ENCODE measurements at places on chromosomes 16 and 17.

GRCh38 chr17:18920911-18921441 is 31.0 kb upstream of the SLC5A10 start:
- no peak for DNase-seq

GRCh38 chr17:58280480-58281217 is at the start of gene MPO:
Gene MPO, minus strand, starts transcription at chr17:58280935. Its CDS starts 177 bp downstream, at chr17:58280758.
- DNase-seq = no peak

DNA sequence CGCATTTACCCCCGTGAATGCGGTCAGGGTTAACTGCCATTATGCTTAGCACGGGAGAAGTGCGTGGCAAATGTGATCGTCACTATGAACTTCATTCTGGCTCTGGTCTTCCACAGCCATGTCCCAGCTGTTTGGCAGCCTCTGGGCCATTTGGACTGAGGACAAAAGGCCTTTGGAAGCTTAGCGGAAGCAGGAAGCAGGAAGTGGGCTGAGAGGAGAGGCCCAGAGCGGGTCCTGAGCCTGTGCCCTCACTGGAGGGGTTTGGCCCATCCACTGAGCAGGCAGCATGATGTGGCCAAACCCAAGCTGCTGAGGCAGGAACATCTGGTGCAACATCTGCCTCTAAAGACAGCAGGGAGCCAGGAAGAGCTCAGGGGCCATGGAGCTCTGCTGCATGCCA is 345.9 kb downstream of the C16orf95 start:
- DNase-seq = no peak

- no peak for DNase-seq
These were observed 8.2 kb downstream of the NTHL1 start for GRCh38 chr16:2039274-2040031.

DNA sequence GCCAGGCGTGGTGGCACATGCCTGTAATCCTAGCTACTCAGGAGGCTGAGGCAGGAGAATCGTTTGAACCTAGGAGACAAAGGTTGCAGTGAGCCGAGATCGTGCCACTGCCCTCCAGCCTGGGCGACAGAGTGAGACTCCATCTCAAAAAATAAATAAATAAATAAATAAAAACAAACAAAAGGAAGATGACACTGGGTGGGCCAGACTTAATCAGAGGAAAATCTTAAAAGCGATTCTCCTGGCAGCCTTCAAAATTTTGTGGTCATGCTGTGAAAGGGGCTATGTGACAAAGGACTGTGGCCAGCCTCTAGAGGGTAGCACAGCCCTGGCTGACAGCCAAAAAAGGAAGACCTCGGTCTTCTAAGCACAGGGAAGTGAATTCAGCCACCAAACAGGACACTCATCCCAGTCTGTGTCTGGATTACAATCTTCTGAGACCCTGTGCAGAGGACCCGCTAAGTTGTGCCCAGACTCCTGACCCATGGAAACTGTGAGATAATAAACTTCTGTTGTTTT is 391.1 kb downstream of the CNTNAP4 start:
- DNase-seq = no peak

- no peak for DNase-seq
These were observed at the start of gene PMFBP1 for GRCh38 chr16:72172105-72173034. Gene PMFBP1, minus strand, starts transcription at chr16:72172155. Its CDS starts 947 bp downstream, at chr16:72171208.
